NCI-H1694 treated with DMSO at 0.1 percent for 48 hours (cell line): ENCODE measurements at places on chromosomes 2 and 18.

DNA sequence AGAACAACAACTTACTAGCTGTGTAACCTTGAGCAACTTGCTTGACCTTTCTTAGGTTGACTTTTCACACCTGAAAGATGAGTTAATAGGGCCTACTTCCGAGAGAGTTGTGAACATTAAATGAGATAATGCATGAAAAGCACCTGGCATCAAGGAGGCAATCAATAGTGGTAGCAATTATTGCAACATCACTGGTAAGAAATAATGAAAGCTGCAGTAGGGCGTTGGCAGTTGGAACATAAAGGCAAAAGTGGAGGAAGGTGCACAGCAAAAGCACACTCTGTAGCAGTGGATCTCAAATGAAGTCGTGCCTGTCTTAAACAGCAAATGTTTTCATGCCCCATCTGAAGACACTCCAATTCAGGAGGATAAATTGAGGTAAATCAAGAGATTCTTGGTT lies 178.9 kb upstream of the VRK2 start:
- DNase-seq: no peak

- no peak for DNase-seq
Observed at GRCh38 chr2:25453199-25453905, 111.6 kb upstream of the DNMT3A start.

DNA sequence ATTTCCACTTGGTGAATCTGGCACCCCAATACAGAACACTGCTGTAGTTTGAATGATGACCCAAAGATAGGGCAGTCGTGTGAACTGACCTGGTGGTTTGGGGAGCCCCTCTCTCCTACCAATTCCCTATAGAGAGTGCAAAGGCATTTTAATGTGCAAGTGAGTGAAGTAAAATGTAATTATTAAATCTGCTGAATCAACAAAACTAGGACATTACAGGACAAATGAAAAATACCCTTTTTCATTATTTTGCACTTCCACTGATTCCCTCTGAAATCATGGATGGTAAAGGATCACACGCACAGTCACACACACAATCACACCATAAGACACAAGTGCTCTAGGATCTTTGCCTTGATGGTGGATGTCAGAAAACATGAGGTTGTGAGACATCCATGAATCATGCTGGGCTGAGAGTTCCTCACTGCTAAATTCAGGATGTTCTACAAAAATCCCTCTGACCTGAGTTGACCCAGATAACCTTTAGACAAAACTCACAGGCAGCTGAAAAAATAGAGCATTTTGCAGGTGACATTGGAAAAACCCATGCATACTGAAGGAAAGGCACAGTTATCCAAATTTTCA lies 197.4 kb downstream of the FBXO15 start:
- DNase-seq: no peak

DNA sequence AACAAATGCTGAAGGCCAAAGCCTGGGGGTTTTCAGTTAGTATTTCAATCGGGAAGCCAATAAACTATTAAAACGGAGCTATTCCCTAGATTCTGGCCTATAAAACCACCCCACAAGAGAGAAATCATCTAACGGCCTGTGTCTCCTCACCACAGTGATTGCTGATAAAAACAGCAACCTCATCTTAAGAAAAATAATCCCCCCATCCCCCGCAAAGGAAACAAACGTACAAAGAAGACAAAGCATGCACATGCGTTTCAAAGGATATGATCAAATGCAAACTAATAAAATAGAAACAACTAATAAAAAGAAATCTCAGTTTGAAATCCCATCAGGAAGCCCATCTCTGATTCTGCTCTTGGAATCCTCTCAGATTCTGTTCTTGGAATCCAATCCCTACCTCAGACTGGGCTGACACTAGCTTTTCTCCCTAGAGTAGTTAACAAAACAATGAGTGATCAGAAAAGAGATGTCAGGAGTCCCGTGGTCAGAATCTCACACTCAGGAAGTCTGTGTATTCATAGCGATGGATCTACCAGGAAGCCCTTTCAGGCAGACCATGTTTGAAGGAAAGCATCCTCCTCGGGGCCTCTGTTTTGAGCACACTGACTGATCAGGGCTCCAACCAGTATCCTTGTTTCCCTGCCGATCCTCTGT lies 150.7 kb downstream of the THADA start:
- no peak for DNase-seq

- no peak for DNase-seq
Observed at GRCh38 chr2:47056868-47057686, 98.0 kb downstream of the STPG4 start.

DNA sequence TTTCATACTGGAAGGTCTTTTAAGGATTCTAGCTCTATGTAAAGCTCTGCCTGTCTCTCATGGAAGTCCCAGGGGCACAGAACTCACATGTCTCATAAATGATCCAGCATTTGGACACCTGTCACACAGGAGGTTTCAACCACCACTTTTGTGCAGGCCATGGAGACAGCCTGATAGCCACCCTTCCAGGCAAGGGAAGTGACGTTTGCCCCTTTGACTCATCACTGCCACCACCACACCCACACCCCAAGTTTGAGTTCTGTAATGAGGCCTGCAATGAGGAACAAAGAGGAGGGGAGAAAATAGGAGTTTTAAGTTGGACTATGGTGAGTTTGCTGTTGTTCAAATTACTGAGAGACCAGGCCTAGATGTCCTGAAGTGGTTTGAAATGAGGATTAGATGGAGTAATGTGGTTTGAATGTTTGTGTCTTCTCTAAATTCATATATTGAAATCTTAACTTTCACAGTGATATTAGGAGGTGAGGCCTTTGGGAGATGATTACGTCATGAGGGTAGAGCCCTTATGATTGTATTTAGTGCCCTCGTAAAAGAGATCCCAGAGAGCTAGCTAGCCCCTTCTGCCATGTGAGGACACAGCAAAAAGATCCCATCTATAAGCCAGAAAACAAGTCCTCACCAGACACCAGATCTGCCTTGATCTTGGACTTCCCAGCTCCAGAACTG lies 175.3 kb upstream of the EPHA4 start:
- no peak for DNase-seq

DNA sequence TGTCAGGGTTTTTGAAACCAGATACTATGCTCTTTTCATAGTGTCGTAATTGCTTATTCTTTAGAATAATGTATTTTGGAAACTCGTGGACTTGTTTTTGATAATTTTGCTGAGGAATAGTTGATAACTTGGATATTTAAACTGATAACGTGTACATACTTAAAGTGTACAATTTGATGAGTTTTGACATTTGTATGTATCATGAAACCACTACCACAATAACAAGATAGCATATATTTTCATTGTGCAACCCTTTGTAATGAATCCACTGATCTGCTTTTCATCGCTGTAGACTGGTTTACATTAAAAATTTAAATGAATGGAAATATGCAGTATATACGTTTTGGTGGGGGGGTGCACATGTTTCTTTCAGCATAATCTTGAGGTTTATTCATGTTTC lies 45.8 kb downstream of the AGFG1 start:
- DNase-seq: no peak

GRCh38 chr2:122851161-122851560 lies 1095.7 kb downstream of the TSN start:
- no peak for DNase-seq

GRCh38 chr2:173989160-173989883 lies 24.1 kb upstream of the SP3 start:
- DNase-seq: no peak

DNA sequence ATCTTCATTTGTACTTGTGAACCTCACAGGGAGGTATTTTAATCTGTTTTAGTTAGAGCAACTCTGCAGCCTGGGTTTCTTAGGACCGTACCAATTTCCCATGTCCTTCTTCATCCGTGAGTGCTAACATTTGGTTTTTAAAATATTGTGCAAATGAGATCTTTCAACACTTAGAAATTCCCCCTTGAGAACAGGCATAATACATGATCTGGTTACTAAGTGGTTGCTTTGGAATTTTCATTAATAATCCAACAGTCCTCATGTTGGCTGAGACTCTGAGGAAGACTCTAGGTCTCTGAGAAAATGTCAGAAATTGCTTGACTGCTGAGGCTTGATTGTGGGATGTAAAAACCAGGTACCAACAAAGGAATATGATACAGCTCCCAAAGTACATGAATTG lies 125.6 kb upstream of the CDCA7 start:
- DNase-seq: no peak

DNA sequence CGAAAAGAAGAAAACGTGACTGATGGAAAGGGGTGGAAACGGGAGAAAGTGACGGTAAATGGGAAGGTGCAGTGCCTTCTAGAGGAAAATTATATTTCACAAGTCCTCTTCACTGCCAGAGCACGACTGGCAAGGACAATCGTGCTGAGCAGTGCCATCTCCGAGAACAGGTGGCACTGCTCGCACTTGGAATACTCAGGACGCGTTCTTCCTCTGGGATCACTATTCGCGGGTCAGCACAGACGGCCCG lies 364 bp downstream of the STAT1 start:
- no peak for DNase-seq

GRCh38 chr18:53219853-53220252 lies 879.9 kb downstream of the DCC start:
- no peak for DNase-seq

- no peak for DNase-seq
Observed at GRCh38 chr2:200609028-200609614, 23.3 kb downstream of the AOX1 start.

DNA sequence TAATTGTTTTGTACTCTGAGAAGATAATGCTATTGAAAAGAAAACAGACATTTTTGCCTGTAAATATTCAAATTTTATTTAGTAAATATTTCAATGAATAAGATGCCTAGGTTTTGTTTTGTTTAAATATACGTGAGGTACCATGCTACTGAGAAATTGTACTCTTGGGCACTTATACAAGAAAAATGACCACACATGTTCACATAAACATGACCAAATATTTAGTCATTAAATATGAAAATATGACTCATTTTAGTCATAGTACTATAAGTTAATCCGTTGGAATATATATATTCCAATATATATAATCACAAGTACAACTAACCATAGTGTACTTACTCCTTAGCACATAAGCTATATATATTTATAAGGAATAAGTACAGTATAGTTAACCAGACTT lies 56.7 kb upstream of the ZNF804A start:
- no peak for DNase-seq

DNA sequence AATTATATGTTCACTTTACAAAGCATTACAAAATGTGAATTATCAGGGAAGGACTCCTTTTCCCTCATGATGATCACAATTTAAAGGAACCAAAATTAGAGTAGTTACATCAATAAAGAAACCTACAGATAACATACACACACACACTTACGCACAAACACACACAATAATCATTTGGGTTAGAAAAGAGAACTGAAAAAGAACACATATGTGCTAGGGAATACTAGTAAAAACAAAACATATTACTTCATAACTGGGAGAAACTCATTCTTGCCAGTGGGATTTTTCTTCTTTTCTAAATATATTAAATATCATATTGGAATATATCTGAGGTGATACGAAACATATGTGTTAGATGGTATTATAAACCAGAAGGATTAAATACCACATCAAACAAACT lies 42.3 kb downstream of the FIGN start:
- no peak for DNase-seq

DNA sequence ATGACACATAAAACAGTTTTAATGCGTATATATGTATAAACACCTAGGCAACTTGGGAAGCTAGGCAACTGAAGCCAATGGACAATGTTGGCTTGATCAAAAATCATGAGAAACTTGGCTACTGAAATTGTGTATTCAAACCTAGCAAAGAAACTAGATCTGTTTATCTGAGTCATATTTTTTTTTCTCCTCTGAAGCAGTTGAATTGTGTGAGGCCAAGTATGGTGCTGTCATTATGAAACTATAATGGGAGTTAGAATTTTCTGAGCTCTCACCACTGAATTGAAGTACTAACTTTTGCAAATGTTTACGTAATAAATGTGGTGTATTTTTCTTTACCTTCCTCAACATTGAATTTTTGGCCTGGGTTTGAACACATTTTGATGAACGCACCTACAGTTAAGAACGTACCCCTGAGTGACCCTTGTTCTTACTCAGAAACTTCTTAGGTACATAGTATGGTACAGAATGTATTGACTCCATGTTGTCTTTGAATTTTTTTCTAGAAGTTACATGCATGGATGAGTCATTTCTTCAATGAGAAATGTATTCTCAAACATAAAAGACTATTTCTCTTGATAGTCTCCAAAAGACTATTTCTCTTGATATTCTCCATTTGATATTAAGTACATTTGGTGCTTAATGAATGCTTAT lies 23.8 kb downstream of the CD28 start:
- no peak for DNase-seq

DNA sequence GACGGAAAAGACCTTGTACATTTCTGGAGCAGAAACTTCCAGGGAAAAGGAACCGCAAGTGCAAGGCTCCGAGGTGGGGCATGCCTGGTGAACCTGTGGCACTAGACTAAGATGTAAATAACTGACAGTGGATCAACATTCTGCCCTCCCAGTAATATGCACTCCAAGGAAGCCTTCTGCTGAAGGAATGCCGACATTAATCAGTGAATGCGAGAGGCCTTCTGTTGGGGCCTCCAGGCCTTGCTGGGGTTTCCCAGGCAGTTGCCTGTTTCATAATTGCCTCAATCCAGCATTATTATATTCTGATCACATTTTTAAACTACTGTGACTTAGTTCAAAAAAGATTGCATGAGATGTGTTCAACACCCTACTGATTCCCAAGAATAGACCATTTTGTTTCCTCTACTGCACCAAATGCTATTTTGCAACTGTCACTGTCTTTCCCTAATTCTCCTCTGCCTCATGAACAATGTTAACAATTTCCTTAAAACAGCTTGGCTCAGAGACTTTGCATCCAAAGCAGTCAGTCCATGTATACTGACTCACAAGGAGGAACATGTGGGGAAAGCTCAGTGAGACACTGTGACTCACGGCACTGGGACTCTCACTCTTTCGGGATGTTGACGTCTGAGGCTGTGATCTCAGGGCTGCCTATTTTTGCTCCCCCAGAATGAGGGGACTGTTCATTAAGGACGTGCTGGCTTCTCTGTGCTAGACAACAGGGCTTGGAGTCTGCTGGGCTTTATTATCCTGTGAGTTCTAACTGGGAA lies 10.5 kb upstream of the DSG2 start:
- no peak for DNase-seq

GRCh38 chr2:106183101-106183696 lies 10.9 kb downstream of the UXS1 start:
- no peak for DNase-seq
